D341Med (cell line): ENCODE measurements at places on chromosomes 1 and 21.

- DNase-seq, result no peak
Observed at GRCh38 chr1:203592156-203592555, 34.5 kb upstream of the ATP2B4 start.

GRCh38 chr1:58764294-58764978 is 19.4 kb downstream of the JUN start:
- DNase-seq, result no peak

- no peak for DNase-seq
Observed at GRCh38 chr1:199272628-199273086, 633.8 kb downstream of the PTPRC start.

DNA sequence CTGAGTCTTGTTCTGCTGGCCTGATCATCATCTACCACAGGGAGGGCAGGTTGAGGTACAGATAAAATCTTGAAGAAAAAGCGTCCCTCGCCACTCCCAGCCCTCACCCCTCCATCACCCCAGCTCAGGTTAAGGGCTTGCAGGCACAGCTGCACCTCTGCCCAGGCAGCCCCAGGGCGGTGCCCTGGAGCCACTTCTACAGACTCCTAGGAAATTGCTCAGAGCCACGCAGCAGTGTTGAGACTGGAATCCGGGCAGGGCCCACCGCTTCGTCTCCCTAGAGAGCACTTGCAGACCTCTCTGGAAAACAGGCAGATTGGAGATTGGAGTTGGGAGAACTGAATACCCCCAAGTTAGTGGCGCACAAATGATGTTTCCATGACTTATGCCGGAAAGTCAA is 35.3 kb downstream of the VN1R5 start:
- no peak for DNase-seq

DNA sequence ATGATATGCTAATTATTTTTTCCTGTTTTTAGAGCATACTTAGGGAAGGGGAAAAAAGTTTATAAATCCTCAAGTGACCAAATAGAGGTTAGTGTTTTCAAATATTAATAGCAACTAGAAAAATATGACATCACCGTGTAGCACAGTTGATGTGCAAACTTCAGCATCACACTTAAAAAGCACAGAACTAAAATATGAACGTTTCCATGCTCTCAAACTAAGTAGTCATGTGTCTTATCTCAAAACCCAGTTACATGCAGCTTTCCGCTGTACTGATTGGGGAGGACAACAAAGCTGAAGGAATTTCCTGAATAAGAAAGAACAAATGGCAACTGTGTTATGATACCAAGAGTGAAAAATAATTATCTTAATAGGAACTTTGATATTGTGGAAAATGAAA is 903.7 kb downstream of the ADGRL2 start:
- no peak for DNase-seq

DNA sequence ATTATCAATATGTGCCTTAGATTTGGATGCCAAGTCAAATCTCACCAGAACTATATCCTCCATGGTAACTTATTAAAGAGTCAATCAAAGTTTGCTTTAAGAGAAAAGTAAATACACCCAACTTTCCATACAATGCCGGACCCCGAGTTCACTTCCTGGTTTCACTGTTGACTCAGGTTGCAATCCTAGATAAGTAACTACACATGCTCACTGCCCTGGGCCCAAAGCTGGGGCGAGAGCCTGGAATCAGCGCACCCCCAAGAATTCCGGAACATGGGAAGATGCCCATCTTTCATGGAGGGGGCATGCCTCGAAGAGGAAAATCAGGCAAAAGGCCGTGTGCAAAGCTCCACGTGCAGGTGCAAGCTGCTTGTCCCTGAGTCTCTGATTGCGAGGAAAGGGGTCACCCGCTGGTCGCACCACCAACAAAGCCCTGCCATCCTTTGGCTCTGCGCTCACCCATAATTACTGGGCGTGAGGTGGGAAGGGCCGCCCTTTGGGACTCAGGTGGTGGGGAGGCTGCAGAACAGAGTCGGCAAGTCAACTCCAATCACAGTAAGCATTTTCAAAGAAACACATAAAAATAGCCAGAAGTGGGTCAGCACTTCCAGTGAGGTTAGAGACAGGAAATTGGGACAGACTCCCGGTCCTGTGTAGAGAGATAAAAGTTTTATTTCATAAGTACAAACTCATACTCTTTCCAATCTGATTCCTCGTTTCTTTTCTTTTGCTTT is 167.7 kb downstream of the TOMM20 start:
- no peak for DNase-seq

- DNase-seq, result no peak
Observed at GRCh38 chr1:8012955-8013354, 13.2 kb downstream of the ERRFI1 start.

DNA sequence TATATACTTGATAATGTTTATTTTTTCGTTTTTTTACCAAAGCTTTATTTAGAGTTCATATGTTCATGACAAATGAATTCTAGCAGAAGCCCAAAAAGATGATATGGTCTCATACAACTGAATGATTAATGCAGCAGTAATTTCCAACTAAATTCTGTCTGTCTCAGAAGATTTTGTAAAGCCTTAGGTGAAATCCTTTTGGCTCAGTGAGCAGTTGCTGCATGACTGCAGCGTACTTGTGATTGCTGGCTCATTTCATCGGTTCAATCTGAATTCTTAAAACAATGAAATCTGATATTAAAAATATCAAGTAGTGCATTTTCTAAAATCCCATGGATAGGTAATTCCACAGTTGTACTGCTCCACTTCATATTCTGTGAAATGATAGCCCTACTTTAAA is 73.2 kb downstream of the AK5 start:
- no peak for DNase-seq
